COLO829 (cell line): ENCODE measurements at places on chromosomes 4 and X.

DNA sequence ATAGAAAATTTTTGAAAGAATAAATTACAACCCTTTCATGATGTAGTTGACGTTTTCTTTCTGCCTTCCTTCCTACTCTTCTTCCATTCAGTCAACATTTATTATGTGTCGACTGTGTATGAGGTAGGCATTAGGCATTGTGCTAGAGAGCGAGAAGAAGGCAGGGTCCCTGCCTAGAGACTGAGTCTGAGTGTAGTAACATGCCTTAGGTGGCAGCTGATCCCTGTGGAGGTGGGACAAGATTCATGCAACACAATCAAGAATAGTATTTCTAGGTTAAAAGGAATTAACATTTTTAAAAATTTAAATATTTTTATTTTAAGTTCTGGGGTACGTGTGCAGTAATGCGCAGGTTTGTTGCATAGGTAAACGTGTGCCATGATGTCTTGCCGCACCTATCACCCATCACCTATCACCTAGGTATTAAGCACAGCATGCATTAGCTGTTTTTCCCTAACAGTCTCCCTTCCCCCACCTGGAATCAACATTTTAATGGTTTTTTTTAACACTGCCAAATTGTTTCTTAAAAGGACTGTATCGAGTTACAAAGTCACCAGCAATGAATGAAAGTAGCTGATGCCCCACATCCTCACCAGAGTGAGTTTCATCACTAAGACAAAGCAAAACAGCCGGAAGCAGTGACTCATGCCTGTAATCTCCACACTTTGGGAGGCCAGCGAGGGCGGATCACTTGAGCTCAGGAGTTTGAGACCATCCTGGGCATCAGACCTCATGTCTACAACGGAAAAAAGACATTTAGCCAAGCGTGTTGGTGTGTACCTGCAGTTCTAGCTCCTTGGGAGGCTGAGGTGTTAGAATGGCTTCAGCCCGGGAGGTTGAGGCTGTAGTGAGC, 84.0 kb downstream of the WWC2 start:
- DNase-seq, result peak; percentile 89

- no peak for DNase-seq
Observed at GRCh38 chr4:5746250-5746649, 35.2 kb downstream of the EVC start.

- DNase-seq, result peak; percentile 45
Observed at GRCh38 chr4:33369446-33369845, 2649.3 kb downstream of the PCDH7 start.

DNA sequence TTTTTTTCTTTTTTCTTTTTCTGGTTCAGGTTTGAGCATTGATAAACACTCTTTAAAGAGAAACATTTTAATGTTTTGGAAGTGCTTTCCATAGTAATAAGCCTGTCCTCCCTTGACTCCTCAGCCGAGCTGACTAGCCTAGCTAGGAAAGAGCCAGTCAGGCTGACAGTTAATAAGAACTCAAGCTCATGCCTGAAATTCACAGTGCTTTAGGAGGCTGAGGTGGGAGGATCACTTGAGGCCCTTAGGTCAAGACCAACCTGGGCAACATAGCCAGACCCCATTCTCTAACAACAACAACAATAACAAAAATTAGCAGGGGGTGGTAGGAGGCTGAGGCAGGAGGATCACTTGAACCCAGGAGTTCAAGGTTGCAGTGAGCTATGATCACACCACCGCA, 53.4 kb upstream of the ZCCHC13 start:
- no peak for DNase-seq

GRCh38 chr4:20326977-20327376, 75.3 kb downstream of the SLIT2 start:
- DNase-seq, result no peak

DNA sequence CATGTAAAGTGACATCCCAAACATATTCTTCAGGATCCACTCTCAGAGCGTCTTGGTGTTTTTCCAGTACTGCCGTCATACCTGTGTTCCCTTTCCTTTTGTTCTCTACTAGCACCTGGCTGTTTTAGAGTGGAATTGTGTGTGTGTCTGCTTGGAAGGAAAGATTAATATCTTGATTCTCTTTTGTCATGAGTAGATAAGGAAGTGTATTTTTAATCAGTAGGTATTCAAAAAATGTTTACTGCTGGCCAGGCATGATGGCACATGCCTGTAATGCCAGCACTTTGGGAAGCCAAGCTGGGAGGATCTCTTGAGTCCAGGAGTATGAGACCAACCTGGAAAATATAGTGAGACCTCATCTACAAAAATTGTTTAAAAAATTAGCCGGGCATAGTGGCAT, 198.8 kb downstream of the CBR4 start:
- no peak for DNase-seq

DNA sequence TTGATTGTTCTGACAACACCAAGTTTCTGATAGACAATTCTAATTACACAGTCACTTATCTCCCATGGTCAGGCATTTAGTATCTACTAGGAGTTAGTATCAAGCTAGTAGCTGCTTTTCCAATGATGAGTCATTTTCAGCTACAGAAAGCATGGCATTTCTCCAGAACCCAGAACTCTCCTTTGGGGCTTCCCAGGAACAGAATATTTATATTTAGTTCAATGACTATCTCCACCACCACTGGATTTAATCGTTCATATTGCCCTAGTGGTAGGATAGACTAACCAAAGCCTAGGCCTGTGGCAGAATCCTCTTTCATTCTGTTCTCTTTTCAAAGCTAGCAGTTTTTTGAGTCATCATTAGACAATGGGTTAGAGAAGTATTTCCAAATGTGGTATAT, 569.4 kb downstream of the GABRG1 start:
- DNase-seq, result no peak

DNA sequence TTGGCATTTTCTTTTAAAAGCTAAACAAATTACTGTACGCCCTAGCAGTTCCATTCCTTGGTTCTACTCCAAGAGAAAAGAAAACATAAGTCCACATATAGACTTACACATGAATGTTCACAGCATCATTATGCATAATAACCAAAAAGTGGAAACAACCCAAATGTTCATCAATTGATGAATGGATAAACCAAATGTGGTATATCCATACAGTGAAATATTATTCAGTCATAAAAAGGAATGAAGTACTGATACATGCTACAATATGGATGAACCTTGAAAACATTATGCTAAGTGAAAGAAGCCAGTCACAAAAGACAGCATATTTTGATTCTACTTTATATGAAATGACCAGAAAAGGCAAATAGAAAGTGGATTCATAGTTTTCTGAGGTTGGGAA, 36.5 kb downstream of the MED14 start:
- DNase-seq, result no peak

DNA sequence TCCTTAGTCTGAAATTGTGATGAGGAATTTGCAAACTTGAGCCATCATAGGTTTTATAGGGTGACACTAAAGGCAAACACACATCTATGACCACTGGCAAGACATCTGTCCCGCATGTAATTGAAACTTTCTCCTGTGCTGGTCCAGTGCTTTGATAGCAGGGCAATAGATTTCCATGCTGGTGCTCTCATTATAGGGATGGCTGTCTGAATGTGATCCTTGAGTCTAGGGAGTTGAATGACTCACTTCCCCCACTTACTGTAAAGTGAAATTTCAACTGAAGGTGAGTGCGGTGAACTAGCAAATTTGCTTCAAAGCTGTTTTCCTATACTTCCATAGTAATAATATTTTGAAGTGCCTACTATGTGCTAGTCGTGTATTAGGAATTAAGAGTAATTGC, 1630.0 kb downstream of the STIM2 start:
- no peak for DNase-seq

DNA sequence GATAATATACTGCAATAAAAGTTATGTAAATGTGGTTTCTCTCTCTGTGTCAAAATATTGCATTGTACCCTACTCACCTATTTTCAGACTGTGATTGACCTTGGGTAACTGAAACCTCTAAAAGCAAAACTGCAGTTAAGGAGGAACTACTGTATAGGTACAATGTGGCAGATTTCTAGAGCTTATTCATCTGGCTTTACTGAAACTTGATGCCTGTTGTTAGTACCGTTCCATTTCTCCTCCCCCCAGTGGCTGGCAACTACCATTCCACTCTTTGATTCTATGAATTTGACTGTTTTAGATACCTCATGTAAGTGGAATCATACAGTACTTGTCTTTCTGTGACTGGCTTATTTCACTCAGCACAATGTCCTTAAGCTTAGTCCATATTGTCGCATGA, 61.9 kb downstream of the HOPX start:
- DNase-seq, result no peak

GRCh38 chr4:39700554-39700953, 2.6 kb downstream of the UBE2K start:
- no peak for DNase-seq

DNA sequence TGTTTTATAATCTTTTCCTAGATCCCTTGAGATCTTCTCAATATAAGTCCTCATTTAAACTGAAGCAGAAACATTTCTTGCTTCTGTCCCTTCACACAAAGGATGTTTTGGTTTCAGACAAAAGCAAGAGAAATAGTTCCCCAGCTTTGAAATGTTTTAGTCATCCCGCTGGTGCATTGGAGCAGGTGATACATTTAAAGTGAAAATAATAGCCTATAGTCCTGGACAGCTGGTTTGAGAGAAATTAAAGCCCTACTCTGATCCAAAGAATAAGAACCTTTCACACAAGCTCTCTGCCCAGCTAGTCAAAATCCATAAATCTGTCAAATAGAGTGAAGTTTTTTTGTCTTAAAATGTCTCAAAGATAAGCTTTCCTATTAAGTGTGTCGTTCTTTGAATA, 79.4 kb downstream of the LUZP4 start:
- no peak for DNase-seq

DNA sequence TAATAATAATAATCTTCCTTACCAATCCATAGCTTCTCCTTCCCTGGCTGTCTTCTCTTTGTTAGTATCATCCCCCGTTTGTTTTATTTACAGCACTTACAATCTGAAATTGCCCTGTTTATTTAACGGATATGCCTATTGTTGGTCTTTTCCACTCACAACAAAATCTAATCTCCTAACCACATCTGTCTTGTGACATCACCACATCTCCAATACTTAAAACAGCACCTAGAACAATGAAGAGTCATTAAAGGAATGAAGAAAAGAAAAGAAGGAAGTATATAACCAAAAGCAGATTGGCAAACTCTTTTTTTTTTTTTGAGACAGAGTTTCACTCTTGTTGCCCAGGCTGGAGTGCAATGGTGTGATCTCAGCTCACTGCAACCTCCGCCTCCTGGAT, 38.7 kb upstream of the JADE1 start:
- DNase-seq, result no peak

- DNase-seq, result no peak
Observed at GRCh38 chrX:38649221-38649620, 87.9 kb downstream of the TSPAN7 start.

DNA sequence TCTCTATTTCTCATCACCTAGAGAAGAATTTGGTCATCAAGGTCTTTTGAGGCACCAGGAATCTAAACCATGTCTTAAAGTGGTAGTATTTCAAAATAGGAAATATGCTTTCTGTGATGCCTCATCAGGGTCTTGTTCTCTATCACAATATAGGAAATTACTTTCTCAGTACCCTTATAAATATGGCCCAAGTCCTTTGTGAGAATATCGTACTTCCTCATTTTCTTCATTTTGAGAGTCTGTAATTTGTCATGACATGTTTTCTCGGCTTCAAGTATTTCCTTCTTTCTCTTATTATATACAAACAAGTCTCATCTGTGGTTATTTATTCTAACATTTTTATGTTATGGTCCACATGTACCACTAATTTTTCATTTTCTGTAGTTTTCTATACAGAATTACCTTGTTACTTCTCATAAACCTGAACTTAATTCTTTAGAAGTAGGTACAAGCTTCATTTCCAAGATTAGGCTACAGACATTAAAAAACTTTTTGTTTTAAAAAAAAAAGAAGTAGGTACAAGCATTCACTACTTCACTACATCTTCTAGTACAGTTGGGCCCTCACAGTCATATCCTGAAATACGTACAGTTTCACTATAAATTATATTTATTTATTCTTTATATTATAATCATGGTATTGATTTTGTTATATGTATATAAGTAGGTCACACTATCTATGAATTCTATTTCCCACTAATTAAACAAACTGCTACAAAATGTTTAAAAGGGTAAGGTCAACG, 54.4 kb downstream of the KLHL13 start:
- no peak for DNase-seq

GRCh38 chr4:73911746-73912145, 42.6 kb downstream of the CXCL1 start:
- DNase-seq, result no peak

GRCh38 chr4:147799986-147800555, 68.2 kb downstream of the ARHGAP10 start:
- DNase-seq, result no peak

DNA sequence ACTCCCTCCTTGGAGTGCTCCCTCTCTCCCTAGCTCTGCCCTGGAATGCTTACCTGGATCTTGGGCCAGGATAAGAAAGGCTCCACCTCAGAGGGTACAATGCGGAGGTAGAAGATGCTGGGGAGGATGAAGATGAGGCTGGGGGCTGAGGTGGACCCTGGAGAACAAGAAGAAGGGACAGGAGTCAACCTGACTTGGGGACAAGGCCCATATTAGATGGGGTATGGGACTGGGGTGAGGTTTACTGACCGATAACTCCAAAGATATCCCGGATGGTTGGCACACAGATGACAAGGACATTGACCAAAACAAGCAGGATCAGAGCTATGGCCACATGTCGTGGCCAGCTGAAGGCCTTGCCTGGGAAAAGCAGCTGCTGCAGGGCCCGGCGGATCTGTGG, 10.6 kb downstream of the SLC38A5 start:
- no peak for DNase-seq

GRCh38 chr4:124090021-124090420, 622.5 kb downstream of the ANKRD50 start:
- DNase-seq, result no peak

DNA sequence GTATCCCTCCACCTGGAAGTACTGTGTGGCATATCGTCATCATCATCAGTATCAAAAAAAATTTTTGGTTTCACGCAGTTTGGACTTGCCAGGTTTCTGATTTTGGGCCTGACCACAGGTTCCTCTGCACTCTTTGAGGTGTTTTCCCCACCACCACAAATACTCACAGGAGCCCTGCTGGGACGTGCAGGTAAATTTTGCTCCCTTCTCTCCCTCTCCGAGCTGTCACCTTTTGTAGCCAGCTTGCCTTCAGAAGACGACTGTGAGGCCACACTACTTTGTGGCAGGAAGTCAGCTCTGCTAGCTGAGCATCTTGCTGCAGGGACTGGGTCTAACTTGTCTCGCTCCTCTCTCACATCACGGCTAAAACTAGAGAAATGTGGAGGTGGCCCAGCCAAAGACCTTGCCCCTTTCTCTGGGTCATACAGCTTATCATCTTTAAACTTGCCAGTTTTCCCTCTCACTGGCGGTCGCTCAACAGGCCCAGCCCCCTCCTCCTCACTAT, 2.8 kb downstream of the PJA1 start:
- DNase-seq, result no peak
